ENCODE measurements at places on chromosomes 1 and 21.

- DNase-seq, result no peak
These were observed 77.1 kb downstream of the IFI44 start for GRCh38 chr1:78726686-78727085.

DNA sequence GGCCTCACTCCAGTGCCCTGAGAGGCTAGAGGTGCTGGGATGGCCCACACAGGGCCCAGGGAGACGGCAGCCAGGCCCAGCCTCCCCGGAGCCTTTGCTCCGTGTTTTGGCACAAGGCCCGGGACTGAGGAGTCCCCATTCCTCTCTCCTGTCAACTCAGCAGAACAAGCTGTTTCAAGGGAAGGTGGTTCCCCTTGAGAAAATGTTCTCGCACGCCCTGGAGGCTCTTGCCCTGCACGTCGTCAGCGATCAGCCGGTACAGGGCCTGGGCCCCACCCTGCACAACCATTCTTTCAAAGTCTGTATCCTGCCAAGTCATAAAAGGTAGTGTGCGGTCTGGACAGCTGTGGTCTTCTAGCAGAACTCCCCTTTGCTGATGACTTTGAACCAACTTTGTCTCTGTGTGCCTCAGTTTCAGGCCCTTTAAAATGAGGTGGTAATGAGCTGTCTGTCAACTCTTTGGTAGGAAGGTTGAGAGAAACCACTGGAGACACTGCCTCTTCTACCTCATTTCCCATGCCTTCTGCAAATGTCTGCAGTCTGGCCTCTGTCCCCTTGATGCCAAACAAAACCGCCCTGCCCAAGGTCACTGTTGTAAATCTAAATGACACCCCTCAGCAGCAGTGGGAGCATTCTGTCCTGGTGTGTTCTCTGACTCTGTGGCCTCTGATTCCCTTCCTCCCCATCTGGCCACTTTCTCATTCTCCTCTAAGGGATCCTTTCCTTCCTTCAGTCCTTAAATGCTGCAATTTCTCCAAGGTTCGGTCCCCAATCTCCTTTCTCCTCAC lies 138.6 kb upstream of the JUN start:
- DNase-seq, result no peak

DNA sequence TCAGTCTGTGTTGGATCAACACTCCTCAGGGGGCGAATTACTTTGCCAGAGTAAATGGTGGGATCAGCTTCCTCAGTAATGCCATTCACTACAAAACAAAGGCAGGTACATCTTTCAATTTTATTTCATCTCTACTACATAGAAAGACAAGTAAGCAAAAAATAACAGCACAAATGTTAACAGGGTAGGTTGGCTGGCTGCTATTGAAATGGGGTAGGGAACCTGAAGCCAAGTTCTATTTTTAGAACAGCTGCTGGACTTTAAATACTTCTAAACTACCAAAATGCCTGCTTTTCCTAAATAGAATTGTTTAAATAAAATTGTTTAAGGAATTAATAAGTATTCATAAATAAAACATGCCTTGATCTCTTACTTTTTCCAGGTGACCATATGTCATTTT lies 7.3 kb upstream of the NRAS start:
- DNase-seq, result no peak

- no peak for DNase-seq
These were observed 213.8 kb downstream of the PLA2G4A start for GRCh38 chr1:187042538-187042937.

- no peak for DNase-seq
These were observed 9.4 kb upstream of the MYOG start for GRCh38 chr1:203095061-203095690.

GRCh38 chr1:219834314-219834917 lies 93.9 kb downstream of the SLC30A10 start:
- no peak for DNase-seq

DNA sequence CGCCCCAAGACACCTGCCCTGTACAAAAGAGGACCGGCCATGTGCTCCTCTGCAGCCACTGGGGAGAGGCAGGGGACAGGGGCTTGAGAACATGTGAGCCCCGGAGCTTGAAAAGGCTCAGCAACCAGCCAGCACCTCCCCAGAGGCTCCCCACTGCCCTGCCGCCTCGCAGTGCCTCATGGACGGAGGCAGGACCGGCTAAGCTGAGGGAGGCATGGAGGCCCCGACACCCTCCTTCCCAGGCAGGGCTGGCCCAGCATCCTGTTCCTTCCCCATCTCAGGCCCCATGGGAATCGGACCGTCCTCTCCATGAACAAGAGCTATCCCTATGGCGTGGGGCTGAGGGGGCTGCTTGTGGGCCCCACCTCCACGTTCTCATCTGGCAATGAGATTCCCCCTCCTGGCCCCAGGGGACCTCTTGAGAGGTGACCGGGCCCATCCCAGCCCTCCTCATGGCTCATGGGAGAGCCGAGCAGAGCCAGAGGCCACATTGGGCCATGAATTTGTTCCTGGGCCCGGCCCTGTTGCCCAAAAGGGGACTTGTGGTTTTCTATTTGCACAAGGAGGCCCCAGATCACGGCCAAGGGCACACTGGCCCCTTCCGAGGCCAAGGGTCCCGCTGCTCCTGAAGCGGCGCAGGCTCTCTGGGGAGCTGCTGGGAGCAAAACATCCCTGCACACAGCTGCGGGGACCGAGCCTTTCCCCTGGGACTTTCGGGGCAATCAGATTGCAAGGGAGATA lies 65.2 kb upstream of the ARHGEF16 start:
- DNase-seq, result no peak

DNA sequence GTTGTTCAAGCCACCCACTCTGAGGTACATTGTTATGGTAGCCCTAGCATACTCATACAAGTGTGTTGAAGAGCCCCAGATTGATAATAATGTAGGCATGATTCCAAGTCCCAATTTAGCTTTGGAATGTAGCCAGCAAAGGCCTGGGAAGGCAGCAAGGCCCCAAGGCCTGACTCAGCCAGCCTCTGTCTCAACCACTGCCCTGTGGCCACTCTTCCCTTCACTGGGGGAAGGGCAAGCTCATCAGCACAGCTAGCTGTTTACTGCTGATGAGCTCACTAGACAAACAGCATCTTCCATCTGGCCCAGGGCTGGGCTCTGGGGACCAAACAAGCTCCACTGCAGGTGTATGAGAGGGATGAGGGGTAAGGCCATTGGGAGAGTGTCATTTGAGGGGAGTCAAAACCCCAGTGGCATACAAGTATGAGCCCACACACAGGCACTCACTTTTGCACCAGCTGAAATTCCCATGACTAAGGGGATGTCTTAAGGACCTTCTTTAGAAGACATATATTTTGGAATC lies 2.2 kb upstream of the IRF6 start:
- DNase-seq, result peak; percentile 66

GRCh38 chr1:109487261-109487660 lies 3.6 kb downstream of the ATXN7L2 start:
- DNase-seq, result no peak

GRCh38 chr1:44501047-44501890 lies 96.2 kb downstream of the RNF220 start:
- no peak for DNase-seq

GRCh38 chr21:27806281-27806680 lies 839.4 kb upstream of the ADAMTS5 start:
- DNase-seq, result no peak

DNA sequence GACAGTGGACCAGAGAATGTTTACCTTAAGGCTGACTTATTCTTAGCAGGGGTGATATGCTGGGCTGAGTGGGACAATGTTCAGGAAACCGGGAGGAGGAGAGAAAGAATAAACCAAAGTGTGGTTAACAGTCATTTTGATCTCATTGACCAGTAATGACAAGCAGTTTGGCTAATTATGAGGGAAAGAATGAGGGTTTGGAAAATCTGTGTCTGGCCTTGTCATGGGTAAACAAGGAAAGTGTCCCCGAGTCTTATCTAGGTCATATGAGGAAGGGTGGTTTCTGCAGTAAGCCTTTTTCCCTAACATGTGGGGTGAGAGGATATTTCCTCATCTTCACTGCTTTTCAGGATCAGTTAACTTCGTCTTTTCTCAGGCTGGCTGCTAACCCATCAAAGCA lies 155.0 kb downstream of the TPR start:
- DNase-seq, result no peak

DNA sequence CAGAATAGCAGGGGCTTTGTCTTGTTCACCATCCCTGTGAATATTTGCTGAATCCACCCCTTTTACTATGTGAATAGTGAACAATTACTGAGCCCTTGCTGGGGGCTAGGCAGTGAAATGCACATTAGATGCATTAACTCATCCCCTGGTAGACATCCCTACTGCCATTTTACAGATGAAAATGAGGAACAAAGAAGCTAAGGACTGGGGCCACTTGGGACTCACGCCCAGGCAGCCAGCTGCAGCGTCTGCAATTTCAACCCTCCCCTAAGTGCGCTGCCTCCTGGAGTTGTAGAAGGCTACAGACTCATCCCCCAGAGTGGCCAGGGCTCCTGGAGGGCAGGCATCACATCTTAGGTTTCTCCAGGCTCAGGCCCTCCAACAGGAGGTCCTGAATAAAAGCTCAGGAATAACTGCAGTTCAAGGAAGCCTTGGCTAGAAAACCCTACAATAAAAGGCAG lies 31.6 kb downstream of the CAPZB start:
- DNase-seq, result no peak

GRCh38 chr1:94011709-94012595 lies 102.7 kb upstream of the GCLM start:
- DNase-seq, result no peak

GRCh38 chr1:65027666-65028358 lies 61.5 kb upstream of the JAK1 start:
- no peak for DNase-seq

DNA sequence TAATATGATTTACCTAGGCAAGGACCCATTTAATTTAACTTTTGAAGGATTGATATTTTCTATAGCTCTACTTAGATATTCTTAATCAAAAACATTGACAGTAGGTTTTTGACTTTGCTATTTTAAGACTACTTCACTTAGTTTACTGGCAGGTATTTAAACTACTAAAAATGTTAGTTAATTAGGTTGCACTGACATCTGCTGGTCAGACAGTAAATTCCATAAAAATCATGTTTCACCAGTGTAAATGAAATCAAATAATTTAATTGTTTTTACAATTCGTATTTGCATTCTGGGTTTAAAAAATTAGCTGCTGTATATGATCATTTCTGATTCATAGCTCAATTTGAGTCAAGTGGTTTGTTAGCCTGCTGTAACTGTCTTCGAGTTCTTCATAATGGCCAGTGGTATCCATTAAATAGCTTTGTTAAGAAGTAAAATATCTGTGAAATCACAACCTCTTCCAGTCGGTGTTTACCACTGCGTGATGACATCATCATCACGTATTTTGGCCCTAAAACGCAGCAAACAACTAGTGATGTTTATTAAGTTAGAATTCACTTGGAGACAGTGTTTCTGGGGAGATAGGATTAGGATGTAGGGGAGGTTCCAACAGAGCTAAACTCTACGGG lies 26.2 kb downstream of the EXTL2 start:
- DNase-seq, result no peak

GRCh38 chr1:13967707-13968106 lies 267.7 kb downstream of the PRDM2 start:
- no peak for DNase-seq

DNA sequence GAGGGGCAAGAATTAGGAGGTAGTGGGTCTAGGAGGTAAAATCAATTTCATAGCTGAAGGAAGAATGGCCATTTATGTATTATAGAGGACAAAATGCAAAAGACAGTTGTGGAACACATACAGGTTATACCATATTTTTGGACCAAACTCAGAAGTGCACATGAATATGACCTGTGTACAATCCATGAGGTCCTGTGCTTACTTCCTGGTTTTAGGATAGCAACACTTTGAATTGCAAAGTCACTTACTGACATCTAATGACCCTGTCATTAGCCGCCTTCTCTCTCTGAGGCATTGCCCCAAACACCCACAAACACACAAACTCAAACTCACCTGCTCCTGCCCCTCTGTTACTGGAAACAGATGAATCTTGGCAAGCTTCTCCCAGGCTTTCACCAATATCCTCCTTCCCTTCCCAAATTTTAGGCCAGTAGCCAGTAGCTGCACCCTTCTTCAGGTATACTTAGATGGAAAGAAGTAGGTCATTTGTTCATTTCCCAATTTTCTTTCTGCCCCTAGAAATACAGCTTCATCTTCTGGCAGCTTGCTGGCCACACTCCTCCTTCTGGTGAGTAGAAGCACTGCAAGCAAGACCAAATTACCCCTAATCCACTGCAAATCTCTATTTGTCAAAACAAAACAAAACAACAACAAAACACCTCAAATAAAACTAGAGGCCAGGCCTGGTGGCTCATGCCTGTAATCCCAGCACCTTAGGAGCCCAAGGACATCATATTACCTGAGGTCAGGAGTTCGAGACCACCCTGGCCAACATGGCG lies 13.7 kb upstream of the RPL5 start:
- DNase-seq, result no peak

DNA sequence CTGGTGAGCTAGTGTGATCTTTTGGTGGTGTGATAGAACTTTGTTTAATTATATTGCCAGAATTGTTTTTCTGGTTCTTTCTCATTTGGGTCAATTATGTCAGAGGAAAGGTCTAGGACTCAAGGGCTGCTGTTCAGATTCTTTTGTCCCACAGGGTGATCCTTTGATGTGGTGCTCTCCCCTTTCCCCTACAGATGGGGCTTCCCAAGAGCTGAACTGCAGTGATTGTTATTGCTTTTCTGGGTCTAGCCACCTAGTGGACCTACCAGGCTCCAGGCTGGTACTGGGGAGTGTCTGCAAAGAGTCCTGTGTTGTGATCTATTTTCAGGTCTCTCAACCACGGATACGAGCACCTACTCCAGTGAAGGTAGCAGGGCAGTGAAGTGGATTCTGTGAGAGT lies 25.9 kb upstream of the CD84 start:
- DNase-seq, result no peak

DNA sequence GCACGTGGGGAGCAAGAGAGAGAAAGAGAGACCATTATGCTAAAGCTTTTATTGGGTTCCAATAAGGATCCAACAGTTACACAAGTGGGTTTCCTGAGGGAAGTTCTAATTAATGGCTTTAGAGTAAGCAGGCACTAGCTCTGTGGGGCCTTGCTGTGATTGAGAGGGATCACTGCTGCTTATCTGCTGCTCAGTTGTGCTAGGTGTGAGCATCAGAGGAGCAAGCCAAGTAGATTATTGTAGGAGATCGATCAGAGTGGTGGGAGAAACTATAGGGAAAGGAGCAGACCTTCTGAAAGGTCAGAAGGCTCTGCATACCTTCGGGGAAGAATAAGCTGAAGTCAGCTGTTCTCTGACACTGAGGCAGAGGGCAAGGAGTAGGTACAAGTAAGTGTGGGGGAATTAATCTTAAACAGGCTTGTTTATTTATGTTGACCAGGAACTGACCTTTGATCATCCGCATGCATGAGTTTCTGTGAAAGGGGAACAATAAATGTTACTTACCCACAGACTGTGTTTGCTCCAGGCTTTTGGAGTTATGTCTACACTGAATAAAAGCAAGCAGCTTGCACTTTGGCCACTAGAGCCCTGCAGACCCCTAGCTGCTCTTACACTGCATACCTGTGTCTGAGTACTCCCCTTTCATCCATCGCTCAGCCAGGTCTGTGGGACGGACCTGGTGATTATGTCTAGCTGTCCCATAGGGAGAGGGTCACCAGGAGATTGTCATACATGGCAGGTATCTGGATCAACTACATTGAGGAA lies 89.7 kb downstream of the TNNI3K start:
- no peak for DNase-seq

GRCh38 chr1:154550070-154550469 lies 8.4 kb downstream of the UBE2Q1 start:
- no peak for DNase-seq

GRCh38 chr1:116983112-116983511 lies 18.4 kb upstream of the CD101 start:
- DNase-seq, result no peak

- no peak for DNase-seq
These were observed 14.4 kb downstream of the ARMH1 start for GRCh38 chr1:44688760-44689446.

GRCh38 chr1:84505493-84506001 lies 639 bp upstream of the SPATA1 start:
- DNase-seq, result peak; percentile 25

All from brain pericyte (primary cell).